B cell (primary cell): ENCODE measurements at places on chromosomes 3 and 15. TPM values are rescaled to one million over a fixed set of nuclear protein-coding genes. Genes with fewer than 3 reads are reported as not detected.

- no peak overlapping the region for H3K4me3 ChIP-seq
- no peak for DNase-seq
- no peaks in the 10 kb centered on the region for H3K36me3 ChIP-seq
- H3K27me3 ChIP-seq = no peaks in the 10 kb centered on the region
These were observed 456.0 kb downstream of the TUSC7 start for GRCh38 chr3:117165601-117166051.

GRCh38 chr3:108218811-108219210 lies 3.4 kb downstream of the IFT57 start:
- H3K36me3 ChIP-seq = peaks cover 3% of the 10 kb centered on the region
- H3K27me3 ChIP-seq = no peaks in the 10 kb centered on the region
- peak overlapping the region; percentile 22 for H3K4me3 ChIP-seq

- no peak for DNase-seq
- H3K4me3 ChIP-seq = no peak overlapping the region
- H3K4me1 ChIP-seq = no peaks in the 10 kb centered on the region
- H3K27me3 ChIP-seq = no peaks in the 10 kb centered on the region
- H3K27ac ChIP-seq = no peak overlapping the region
These were observed 180.9 kb downstream of the DTWD1 start for GRCh38 chr15:49801796-49802195.

- peaks cover 14% of the 10 kb centered on the region for H3K4me1 ChIP-seq
- peaks cover 57% of the 10 kb centered on the region for H3K36me3 ChIP-seq
- H3K4me3 ChIP-seq = no peak overlapping the region
- H3K27me3 ChIP-seq = no peaks in the 10 kb centered on the region
- no peak overlapping the region for H3K27ac ChIP-seq
These were observed 16.6 kb downstream of the ELP6 start for GRCh38 chr3:47496892-47497291.

The CA12 gene
- not detected in 2 replicates for polyA plus RNA-seq

- no peak overlapping the region for H3K27ac ChIP-seq
- peak; percentile 51 for DNase-seq
- H3K27me3 ChIP-seq = no peaks in the 10 kb centered on the region
- H3K4me3 ChIP-seq = no peak overlapping the region
These were observed 13.6 kb downstream of the IGDCC4 start for GRCh38 chr15:65409036-65409631.

DNA sequence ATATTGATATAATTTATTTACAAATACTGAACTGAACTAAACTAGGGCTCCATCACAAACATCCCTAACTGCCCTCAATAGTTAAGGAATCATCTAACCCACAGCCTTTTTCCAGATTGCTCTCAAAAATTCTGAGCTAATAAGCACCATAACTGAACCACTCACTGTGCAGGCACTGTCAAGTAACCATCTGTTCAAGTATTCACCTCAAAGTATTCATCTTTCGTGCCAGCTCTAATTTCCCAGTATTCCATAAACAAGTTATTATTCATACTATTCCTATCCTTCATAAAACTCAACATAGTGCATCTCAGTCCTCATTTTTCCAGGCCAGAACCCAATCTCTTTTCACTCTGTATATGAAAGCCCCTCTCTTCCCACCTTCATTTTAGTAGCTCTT lies 41.1 kb downstream of the THBS1 start:
- H3K36me3 ChIP-seq = no peaks in the 10 kb centered on the region
- no peak overlapping the region for H3K27ac ChIP-seq
- no peak for DNase-seq
- peaks cover 5% of the 10 kb centered on the region for H3K4me1 ChIP-seq
- H3K4me3 ChIP-seq = no peak overlapping the region

The HCN4 gene
- polyA plus RNA-seq = not detected in 2 replicates

DNA sequence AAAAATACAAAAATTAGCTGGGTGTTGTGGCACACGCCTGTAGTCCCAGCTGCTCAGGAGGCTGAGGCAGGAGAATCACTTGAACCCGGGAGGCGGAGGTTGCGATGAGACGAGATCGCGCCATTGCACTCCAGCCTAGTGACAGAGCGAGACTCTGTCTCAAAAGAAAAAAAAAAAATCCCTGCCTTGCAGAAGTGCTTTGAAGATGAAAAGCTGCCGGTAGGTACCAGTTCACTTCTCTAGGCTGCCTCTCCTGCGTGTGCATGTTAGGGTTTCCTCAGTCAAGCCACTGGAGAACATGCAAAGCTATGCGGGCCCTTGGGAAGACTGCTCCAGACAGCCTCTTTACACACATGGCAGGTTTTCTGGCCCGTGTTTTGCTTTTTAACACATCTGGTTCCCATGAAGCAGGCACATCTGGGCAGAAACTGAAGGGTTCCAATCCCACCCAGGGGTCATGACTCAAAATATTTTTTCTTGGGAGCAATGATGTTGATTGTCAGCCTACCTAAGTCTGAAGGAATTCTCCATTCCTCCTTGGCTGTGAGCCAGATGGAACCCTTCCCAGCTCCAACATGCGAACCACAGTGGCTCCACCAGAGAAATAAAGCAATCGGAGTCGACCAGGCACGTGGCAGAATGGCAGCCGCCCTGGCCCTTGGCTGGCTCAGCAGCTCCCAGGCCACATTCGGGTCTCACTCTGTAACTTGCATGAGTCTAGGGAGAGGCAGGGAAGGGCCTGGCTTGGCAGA lies 29.6 kb downstream of the MGLL start:
- H3K27ac ChIP-seq = no peak overlapping the region
- H3K27me3 ChIP-seq = no peaks in the 10 kb centered on the region
- no peaks in the 10 kb centered on the region for H3K36me3 ChIP-seq
- H3K4me3 ChIP-seq = no peak overlapping the region
- DNase-seq = no peak

The PRR20G gene
- polyA plus RNA-seq = not detected in 2 replicates

DNA sequence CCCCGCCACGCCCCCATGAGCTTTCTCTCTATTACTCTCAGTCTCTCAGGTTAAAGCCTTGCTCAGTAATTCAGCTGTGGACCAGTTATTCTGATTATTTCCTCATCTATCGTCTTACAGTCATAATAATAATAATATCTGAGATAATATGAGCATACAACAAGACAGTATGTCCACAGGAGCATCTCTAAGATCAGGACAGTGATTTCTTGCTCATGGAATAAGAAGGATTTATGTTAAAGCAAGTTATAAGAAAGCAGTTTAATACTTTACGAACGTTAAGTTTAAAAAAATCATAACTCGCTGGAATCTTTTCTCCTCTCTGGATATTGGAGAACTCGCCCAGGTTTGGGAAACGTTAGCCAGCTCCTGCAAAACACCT lies 643 bp upstream of the LMCD1 start:
- no peaks in the 10 kb centered on the region for H3K4me1 ChIP-seq
- peak overlapping the region; percentile 17 for H3K27ac ChIP-seq
- no peaks in the 10 kb centered on the region for H3K27me3 ChIP-seq
- no peak overlapping the region for H3K4me3 ChIP-seq
- no peaks in the 10 kb centered on the region for H3K36me3 ChIP-seq

DNA sequence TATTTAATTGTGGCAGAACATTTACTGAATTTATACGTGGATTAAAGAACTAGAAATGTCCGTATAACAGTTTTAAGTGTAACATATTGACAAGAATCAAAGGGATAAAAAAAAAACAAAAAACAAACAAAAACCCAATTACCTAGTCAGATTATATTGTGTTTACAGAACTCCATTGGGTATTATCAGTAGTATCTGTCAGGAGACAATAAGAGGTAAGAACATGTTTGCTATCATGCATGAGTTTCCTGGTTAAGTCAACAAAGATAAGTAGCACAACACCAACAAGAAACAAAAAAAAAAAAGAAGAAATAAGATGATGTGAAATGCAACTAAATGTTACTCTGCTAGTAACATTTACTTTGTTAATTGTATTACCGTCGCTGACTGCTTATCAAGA lies 570.6 kb downstream of the ZBBX start:
- no peak overlapping the region for H3K4me3 ChIP-seq
- DNase-seq = no peak
- H3K27me3 ChIP-seq = no peaks in the 10 kb centered on the region
- H3K36me3 ChIP-seq = no peaks in the 10 kb centered on the region

The ILDR1 gene
- polyA plus RNA-seq = 1.3 and 4.7 TPM in 2 replicates

The COX17 gene
- 20.0 and 33.3 TPM in 2 replicates for polyA plus RNA-seq

- H3K36me3 ChIP-seq = no peaks in the 10 kb centered on the region
- no peaks in the 10 kb centered on the region for H3K4me1 ChIP-seq
- no peak overlapping the region for H3K27ac ChIP-seq
- no peaks in the 10 kb centered on the region for H3K27me3 ChIP-seq
- no peak overlapping the region for H3K4me3 ChIP-seq
These were observed 94.7 kb upstream of the RBMS3 start for GRCh38 chr3:29186131-29186599.
